Fibroblast of skin of right quadriceps (primary cell): ENCODE measurements at places on chromosomes 2 and 18.

DNA sequence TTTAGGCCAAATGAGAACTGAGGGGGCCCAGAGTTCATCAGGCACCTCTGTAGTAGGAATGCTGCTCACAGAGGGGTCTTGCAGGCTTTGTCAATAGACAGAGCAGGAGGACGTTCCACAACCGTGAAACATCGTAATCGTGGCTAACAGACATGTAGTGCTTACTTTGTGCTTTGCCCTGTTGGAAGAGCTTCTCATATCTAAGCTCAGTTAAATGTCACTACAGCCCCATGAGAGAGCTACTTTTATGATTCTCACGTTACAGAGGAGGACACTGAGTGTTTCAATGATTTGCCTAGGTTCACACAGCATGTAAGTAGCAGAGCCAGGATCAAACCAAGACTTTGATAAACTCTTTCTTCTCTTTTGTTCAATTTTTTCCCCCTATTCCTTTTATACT, 136.6 kb downstream of the MYCN start:
- DNase-seq = no peak

GRCh38 chr2:239370876-239371725, 29.7 kb downstream of the HDAC4 start:
- DNase-seq = no peak

DNA sequence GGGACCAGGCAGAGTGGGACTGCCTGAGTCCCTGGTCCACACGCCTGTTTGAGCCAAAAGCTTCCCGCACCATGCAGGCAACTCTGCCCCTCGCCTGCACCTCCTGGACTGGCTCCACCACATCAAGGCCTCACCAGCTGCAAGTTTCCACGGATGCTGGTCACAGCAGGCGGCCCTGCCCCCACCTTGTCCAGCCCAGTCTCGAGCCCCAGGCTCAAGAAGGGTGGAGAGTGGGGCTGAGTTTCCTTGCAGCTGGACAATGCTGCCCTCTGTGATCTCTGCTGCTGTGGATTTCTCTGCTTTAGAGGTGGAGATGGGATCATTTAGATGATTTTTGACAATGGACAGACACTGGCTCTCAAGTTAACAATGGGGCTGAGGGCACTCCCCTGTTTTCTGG, 74.9 kb downstream of the MTCL1 start:
- no peak for DNase-seq

- no peak for DNase-seq
Observed at GRCh38 chr2:119247844-119248271, 24.2 kb downstream of the STEAP3 start.

DNA sequence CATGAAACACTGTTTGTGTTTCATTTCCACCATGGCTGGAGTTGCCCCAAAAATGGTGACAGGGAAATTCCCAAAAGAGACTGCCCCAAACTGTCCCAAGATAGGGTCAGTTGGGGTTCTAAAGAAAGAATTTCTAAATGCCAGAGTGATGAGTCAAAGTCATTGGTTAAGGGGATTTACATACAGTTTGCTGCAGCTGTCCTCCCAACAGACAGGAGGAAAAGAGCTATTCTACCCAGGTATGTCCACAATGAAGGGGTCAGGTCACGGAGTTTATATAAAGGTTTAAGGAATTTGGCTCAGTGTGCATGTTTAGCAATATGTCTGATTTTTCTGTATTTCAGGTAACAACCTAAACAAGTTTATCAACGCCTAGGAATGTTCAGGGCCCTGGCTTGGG, 344.1 kb downstream of the TDRD15 start:
- DNase-seq = no peak

GRCh38 chr18:73752965-73753364, 394.7 kb downstream of the FBXO15 start:
- peak; percentile 10 for DNase-seq

DNA sequence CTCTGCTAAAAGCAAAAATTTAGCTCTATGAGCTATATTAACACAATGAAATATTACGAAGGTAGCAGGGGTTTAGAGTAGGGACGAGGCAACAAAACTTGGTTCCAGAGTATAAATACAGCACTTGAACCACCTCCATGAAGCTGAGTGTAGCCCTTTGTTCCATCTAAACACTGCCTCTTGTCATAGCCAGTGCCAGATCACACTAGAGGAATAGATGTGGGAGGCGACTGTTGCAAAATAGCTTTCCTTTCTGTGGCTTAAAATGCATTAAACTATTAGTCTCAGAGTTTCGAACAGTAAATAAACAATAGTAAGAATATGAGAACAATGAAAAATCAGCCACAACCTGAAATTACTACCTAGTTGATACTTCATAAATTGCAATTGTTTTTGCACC, 29.8 kb downstream of the PIEZO2 start:
- no peak for DNase-seq

DNA sequence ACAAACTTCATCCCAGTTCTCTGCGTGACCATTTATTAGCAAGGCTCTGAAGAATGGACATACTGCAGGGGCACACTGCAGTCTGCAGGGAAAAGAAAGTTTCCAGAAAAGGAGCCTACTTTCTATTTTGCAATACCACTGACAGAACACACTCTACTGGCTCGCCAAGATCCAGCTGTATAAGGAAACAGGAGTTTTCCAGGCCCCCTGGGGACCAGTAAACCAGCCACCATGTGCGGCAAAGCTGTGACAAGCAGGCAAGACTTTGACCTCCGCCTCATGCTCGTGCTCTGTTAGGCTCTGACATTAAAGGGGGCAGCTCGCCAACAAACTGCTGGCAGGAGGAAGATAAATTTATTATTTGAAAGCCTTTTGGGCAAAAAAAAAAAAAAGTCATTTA, 67.3 kb downstream of the CCBE1 start:
- DNase-seq = peak; percentile 65

DNA sequence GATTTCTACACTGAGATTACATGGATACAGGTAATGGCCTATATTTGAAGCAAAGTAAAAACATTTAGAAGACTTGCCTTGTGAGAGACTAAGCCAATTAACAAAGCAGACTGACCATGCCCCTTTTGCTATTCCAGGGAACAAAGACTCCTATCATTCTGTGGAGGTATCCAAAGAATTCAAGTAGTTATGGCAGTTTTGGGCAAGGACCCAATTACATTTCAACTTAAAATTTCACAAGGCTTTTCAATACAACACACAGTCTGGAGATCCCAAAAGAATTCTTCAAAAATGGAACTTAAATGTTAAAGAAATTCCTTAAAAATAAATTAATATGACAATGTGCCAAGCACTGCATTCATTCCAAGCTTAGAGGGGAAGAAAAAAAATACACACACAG, 109.2 kb upstream of the CHRNA1 start:
- peak; percentile 69 for DNase-seq

GRCh38 chr2:88857274-88857741, 165.8 kb downstream of the RPIA start:
- DNase-seq = no peak

DNA sequence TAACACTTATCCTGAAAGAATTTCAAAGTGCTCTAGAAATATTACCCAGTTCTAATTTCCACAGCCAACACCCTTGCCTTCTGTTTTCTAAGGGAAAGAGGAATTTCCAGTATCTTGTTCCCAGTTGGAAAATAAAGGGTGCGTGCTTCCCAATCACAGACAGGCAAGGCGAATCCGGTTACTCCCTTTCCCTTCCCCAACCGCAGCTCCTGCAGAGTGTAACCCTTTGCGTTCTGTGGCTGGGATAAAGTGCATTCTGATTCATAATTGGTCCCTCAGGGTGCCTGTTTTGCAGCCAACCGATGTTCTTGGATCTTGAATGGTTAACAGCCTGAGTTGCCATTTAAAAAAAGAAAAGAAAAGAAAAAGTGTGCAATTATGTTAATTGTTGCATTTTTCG, 40.6 kb upstream of the PGAP1 start:
- DNase-seq = peak; percentile 75

DNA sequence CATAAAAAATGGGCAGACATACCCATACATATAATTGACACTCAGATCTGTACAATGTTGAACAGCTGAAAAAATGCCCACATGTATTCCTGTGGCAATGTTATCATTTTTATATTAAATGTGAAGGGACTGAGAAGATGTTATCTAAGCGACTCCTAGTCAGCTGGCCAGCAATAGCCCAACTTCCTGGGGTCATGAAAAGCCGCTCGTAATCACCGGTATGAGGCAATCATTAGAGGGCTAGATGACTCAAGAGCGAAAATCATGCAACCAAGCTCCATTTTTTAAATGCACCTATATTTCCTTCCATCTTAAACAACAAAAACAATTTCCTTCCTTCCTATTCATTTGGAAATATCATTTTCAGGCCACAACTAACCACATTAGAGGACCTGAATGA, 274.6 kb upstream of the CCDC68 start:
- no peak for DNase-seq

- no peak for DNase-seq
Observed at GRCh38 chr2:156398176-156398575, 38.0 kb upstream of the GPD2 start.

DNA sequence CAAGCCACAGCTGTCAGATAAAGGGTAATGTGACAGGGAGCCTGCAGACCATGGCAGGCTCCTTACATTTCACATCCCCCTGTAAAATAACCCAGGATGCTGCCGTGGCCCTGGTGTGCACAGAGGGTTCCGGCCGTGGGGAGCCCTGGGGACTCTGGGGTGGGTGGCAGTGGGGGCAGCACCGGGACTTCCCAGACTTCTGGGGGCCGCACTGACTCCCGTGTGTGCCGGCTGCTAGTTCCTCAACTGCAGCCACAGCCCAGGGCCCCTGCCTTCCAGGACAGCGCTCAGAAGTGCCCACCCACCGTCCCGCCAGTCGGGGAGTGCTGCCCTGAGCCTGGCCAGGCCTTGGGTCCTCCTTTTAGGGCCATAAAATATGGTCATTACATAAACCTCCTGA, 56.5 kb downstream of the CIB4 start:
- DNase-seq = no peak

DNA sequence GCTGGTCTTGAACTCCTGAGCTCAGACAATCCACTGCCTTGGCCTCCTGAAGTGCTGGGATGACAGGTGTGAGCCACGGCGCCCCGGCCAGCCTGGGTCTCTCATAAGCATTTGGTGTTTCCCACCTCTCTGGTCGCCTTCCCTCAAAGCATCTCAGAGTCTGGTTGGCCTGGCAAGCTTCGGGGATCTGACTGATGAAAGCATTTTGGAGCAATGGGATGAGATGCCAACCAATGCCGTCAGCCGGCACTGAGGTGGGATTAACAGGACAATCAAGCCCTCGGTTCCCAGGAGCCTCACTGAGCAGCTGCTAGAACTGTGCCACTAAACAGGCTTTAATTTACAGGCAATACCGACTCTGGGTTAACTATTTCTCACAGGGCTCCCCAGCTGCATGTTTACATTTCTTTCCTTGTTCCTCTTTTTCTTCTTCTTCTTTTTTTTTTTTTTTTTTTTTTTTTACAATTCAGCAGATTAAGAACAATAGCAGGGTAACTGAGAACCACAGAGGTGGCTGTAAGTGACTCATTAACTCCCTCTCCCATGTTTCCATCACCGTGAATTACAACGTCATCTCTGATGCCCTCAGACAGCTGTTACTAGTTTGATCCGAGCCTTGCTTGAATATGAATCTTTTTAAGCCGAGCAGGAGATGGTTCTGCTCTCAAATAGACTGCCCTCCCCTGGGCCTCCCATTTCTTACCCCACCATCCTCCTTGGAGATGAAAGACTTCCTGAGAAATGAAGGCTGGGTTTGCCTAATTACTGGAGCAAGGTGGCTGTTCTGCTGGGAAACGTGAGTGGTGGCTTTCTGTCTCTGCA, 37.9 kb downstream of the ODC1 start:
- DNase-seq = peak; percentile 50

DNA sequence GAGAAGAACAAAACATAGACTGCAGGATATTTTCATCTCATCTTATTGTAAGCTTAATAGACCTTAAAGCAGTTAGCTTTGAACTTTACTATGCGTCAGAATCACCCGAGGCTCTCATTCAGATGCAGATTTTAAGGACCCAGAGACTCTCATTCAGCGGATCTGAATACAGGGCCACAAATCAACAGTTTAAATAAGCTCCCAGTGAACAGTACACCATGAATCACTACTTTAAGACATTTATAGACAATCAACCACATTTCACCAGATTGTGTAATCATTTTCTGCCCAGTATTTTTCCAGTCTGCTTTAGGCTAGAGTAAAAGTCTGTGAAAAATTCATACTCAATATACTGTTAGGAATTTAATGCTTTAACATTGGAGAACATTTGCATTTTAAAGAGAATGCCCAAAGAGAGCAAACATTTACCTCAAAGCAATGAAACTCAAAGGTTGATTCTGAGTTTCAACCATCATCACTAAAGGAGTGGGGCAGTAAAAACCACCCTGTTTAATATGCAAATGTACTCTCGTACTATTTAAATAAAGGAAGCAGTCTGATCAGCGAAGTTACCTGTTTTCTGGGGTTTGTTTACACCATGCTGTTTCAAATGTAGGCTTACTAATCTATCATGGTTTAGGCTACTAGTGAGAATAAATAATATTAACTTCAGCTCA, 11.0 kb upstream of the ALPK2 start:
- DNase-seq = peak; percentile 74

DNA sequence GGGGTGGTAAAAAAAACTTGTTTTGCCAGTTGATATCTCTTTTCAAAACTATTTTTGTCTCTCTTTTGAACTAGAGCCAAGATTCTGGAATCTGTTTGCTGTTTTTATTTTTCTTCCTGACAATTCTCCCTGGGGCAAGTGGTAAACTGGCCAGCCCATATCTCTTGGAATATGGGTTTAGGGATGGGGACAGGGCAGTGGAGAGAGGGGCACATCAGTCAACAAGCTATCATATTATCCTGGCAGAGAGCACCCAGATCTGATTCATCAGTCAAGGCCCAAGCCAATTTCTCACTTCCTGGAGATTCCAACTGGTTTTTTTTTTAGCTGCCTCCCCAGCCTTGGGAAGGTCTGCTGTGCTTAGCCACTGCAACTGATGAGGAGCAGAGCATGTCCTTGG, 52.3 kb downstream of the ARHGAP28 start:
- DNase-seq = peak; percentile 68

DNA sequence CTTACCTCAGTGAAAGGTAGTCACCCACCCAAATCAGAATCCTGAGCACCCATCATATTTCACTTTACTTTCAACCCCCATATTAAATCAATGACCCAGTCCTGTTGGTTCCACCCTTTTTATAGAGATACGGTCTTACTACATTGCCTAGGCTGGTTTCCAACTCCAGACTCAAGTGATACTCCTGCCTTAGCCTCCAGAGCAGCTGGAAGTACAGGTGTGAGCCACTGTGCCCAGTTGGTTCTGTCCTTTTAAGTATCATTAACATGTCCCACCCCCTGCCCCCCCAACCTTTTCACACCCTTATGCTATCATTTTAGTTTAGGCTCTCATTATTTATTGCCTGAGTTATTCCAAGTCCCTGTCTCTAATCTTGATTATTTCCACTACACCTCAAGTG, 28.7 kb downstream of the MSH6 start:
- DNase-seq = no peak

- peak; percentile 43 for DNase-seq
Observed at GRCh38 chr2:214465363-214466146, 54.7 kb downstream of the VWC2L start.

- DNase-seq = no peak
Observed at GRCh38 chr2:184799379-184799778, 201.1 kb downstream of the ZNF804A start.

GRCh38 chr2:128324008-128324896, 5.6 kb upstream of the HS6ST1 start:
- no peak for DNase-seq

GRCh38 chr2:56288838-56289580, 105.2 kb downstream of the CCDC85A start:
- DNase-seq = no peak
